Fibroblast of skin of right quadriceps (primary cell): ENCODE measurements at places on chromosomes 1 and 21.

DNA sequence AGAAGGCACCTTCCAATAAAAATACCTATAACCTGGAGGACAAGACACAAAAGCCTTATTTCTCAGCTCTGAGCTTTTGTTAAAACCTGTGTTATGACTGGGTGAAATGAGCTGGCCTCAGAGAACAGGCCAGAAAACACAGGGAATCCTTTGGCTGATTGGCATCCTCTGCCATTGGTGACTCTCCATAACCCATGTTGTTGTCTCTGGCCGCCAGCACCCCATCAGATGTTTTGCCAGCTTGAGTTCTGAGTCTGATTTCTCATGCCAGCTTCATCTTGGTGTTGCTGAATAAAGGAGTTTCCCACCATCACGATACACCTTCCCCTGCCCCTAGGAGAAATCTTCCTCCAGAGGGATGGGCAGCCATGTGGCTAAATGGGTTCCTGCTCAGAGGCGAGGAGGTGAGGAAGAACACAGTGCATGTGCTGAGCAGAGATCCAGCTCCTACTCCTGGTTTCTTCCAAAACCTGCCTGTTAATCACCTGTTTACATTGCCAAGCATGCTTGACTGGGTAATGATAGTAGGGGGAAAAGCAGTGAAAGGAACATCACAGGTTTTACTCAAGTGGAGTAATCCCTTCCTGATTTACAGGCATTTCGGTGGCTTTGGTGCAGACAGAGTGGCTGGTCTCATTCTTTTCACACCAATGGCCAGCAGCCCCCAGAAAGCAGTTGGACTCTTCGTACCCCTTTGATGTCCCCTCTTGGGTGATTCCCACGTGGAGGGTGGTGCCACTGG, 109.8 kb downstream of the ROR1 start:
- no peak for DNase-seq

DNA sequence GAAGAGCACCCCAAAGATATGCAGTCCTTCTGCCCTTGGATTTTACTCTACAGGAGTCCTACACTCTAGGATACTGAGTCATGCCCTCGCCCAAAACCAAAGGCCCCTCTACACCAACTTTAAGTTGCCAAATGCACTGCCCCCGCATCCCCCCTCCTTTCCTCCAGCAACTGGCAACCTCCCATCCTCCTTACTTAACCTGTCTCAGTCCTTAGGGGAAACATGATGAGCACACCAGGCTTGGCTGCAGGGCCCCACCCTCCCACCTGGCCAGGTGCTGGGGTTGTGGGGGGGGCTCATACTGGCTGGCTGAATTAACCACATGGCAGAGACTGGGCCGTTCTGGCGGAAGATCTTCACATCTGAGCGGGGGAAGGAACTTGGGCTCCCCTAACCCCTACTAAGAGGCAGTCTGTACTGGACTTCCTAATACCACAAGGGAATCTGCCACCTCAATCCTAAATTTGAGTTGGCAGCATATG, 1.2 kb downstream of the HDGF start:
- no peak for DNase-seq

DNA sequence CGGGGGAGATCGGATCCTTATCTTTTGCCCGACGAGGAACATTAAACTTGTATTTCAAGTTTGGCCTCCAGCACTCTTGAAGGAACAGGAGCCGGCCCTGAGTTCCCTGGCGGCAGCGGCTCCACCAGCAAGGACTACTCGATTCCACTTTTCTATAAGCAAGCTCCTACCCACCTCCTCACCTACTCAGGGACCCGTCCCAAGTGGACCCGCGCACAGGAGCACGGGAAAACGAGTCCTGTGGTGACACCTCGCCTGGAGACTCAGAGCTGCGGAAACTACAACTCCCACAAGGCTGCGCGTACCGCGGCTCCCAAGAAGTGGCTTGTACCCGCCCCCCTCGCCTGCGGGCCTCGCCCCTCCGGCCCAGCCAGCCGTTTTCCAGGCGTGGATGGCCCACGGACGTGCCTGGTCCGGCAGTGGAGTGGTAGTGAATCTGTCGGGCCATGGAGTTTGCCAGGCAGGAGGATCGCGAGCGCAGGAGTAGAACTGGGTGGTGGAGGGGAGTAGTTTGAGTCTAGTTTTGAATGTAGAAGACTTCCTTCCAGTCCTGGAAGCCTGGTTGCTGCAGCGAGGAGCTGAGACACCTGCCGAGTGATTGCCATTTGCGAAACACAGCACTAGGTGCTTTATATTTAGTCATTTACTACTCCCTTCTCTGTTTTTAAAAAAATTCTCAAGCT, at the start of gene ACP6:
TSS of gene ACP6 (minus strand) at position 206 of the 683 bp plus-strand sequence. CDS start 476 bp downstream, outside the sequence.
- DNase-seq: peak; percentile 92

- no peak for DNase-seq
These were observed 20.2 kb downstream of the S100A16 start for GRCh38 chr1:153592748-153593147.

DNA sequence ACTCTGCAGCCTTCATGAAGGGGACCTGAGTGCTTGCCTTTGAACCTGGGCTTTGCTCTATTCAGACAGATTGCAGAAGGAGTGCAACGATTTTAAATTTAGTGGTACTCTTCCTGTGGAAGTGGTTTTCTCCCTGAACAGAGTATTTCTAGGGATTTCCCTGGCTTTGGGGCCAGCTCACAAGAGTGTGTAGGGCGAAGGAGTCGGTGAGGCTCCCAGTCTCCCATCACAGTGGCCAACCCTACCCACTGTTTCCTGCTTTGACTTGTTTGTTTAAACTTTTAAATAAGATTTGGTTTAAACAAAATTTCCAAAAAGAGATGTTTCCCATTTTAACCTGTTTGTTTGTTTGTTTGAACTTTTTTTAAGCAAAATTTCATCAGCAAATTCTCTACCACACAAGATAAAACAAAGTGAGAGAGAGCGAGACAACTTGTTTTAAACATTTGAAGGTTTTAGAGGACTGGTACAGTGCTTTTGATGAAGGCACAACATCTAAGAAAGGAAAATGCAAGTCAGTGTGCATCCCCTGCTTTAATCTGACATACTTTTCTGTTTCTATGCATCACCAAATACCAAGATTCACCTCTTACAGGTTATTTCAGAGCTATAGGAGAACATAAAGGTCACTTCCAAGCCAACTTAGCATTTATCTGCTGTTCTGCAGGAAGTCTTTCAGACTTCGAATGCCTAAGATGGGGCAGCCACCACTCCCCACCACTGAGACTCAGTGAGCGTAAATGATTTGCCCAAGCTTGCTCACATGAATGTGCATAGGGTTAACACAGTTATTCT, 6.6 kb downstream of the SELP start:
- no peak for DNase-seq
